CD4-positive, alpha-beta T cell (primary cell): ENCODE measurements at places on chromosomes 12 and 14.

DNA sequence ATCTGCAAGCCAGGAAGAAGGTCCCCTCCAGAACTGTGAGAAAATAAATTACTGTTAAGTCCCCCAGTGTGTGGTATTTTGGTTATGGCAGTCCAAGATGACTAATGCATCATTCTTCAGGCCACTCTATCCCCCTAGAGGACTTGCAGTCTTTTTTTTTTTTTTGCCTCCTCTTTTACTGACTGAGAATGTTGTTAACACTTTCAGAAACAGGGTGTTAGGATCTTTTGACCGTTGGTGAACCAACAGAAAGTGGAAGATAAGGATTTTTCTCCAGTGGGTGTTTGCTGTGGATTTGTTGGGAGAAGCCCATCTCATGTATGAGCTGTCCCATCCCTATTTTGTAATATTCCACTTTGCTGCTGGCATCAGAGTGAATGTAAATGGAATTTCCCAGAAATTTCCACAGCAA, 37.8 kb downstream of the MARK3 start:
- no peak for DNase-seq

GRCh38 chr14:100618763-100619320, 31.6 kb upstream of the BEGAIN start:
- no peak for DNase-seq

DNA sequence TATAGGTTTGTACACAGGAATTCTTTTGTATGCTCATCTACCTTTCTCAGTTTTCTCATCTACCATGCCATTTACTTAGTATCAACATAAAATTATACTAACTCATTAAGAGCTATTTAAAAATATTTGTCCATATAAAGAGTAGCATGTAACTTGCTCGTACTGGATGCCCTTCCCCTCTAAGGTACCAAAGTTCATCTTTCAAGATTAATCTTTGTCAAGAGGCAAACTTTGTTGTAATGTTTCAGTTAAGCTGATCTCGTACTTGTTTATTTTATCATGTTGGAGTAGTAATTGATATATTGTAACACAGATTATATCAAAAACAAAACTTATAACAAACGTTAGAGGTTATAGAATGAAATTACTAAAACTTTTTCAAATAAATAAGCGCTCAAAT, 128.5 kb downstream of the PIK3C2G start:
- DNase-seq, result no peak

DNA sequence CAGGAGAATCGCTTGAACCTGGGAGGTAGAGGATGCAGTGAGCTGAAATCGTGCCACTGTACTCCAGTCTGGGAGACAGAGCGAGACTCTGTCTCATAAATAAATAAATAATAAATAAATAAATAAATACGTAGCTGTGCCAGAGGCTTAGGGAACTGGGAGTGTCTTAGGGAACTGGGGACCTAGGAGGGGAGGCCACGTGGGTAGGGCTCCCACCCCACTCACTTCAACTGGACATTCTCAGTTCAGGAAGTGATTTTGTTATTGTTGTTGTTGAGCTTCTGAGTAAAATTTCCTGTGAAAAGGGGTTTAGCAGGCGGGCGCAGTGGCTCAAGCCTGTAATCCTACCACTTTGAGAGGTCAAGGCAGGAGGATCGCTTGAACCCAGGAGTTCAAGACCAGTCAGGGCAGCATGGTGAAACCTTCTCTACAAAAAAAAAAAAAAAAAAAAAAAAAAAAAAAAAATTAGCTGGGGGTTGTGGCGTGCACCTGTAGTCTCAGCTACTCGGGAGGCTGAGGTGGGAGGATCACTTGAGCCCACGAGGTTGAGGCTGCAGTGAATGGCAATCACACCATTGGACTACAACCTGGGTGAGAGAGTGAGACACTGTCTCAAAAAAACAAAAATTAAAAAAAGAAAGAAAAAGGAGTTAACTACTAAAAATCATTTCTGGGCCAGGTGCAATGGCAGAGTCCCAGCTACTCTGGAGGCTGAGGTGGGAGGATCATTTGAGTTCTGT, 19.0 kb upstream of the ANKRD9 start:
- DNase-seq, result no peak

DNA sequence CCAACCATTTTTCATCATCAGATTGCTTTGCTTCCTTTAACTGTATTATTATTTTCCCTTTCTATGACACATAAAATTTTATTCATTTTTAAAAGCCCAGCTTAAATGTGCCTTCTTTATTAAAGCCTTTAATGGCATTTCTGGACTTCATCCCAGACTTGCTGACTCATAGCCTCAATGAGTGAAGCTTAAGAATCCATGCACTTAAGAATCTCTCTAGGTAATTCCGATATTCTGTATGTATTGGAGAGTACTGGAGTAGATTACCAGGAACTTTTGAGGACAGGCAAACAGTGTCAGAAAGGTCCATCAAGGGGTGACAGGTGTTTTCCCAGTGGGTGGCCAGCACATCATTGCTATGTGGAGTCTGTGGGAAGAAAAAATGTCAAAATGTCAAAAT, 107.9 kb downstream of the PTPRQ start:
- DNase-seq, result no peak

GRCh38 chr12:122079532-122080081, 1.1 kb downstream of the MLXIP start:
- no peak for DNase-seq

DNA sequence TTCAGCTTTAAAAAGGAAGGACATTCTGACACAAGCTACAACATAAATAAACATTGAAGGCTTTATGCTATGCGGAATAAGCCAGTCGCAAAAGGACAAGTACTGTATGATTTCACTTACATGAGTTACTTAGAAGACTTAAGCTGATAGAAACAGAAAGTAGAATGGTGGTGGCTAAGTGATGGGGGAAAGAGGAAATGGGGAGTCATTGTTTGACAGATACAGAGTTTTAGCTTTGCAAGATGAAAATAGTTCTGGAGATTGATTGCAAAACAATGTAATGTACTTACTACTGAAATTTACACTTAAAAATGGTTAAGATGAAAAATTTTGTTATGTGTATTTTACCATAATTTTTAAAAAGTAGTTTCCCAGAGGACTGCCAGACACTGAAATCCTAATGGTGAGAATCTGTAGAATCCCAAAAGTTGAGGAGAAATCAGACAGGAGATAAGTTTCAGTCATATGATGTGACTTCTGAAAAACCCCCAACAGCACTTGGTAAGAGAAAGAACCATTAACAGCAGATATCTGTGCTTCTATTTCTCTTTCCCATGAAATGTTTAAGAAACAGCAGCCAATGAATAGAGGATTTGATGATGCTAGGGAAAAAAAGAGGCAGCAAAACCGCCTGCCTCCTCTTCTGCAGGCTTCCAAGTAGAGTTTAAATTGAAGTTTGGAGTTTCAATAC, 16.6 kb upstream of the CLEC2A start:
- DNase-seq, result peak; percentile 63

- no peak for DNase-seq
Measured at GRCh38 chr14:66445936-66446335, 40.2 kb upstream of the CCDC196 start.

DNA sequence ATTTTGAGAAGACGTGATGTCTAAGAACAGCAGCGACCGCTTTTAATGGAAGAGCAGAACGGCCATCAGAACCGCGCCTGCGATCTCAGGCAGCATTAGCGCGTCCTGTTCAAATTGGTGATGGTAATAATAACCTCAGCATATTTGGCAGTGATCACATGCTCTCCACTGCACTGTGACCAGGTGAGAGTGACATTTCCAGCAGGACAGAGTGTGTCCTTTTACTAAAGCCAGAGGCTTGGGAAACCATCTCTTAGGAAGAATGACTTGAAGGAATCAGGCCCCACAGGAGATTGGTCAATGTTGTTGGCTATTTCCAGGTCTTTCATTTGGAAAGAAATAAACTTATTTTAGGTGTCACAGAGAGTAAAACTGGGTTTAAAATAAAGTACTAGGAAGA, 51.4 kb upstream of the FBXO21 start:
- DNase-seq, result no peak

DNA sequence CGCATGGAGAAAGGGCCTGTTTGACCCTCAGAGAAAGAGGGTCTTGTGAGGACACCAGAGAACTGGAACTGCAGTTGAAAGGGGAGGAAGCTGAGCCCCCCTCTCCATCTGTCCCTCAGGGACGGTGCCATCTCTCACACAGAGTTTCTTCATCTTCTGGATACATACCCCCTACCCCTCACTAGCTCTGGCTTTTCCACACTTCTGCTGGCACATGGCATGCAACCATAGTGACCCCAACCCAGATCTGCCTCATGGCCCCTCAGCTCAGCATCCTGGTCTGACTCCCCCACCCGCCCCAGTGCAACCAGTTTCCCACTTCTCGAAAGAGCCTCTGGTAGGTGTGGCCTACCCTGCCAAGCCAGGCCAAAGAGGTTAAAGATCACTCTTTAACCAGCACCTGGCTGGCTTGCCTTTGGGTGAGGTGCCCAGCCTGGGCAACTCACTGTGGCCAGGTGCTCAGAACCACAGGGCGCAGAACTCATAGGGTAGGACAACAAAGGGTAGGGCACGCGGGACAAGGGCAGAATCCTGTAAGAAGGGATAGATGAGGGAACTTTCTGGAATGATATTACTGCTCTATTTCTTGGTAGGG, 25.8 kb downstream of the GALNT16 start:
- DNase-seq, result no peak

DNA sequence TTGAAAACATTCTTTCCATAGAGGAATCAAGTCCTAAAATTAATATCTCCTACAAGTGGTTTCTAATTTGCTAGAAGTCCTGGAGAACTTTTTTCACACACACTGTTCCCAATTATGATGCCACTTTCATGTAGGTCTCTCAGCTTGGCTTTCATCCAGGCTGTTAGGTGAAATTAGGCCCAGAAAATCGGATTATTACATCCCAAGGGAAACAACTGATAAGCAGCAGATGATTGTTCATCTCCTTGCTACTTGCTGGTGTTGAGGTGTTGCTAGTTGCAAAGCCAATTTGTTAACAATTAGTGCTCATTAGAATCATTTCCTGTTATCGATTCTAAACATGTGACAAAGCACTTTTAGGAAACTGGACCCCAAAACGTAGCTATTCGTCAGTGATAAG, 248.0 kb downstream of the PDZRN4 start:
- DNase-seq, result no peak

GRCh38 chr14:50039734-50040400, 76.5 kb downstream of the VCPKMT start:
- DNase-seq, result no peak

DNA sequence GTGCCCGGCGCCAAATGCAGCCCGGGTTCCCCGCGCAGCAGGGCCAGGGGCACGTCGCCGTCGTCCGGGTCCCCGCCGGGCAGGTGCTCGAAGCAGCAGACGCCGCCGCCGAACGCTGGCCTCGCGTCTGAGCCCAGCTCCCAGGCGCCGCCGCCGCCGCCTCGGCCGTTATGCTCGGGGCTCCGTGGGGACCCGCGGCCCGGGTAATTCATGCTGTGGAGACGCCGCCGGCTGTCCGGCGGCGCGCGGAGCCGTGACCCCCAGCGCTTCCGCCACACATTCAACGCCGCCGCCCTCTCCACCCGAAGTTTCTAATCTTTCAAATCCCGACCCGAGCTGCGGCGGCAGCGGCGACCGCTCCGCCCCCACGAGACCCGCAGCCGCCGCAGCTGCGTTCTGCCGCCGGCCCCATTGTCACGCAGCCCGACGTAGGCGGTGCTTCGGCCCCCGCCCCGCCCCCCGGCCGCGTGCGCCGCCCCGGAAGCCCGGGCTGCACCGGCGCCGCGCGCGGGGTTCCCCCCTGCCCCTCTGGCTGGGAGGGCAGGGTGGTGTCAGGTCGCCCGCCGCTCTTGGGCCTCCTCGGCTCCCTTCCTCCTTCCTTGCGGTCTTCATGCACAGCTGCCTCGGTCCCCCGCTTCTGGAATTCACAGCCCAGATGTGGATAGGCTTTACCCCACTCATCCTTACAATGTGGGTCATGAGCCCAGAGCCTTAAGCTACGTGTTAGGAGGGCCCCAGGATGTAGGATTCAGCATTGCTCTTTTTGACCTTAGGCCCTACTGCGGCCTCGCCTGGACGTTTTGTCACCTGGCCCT, at the start of gene DDHD1:
TSS of gene DDHD1 (minus strand) at position 437 of the 815 bp plus-strand sequence. CDS start at position 212, 225 bp downstream.
- DNase-seq, result peak; percentile 94

DNA sequence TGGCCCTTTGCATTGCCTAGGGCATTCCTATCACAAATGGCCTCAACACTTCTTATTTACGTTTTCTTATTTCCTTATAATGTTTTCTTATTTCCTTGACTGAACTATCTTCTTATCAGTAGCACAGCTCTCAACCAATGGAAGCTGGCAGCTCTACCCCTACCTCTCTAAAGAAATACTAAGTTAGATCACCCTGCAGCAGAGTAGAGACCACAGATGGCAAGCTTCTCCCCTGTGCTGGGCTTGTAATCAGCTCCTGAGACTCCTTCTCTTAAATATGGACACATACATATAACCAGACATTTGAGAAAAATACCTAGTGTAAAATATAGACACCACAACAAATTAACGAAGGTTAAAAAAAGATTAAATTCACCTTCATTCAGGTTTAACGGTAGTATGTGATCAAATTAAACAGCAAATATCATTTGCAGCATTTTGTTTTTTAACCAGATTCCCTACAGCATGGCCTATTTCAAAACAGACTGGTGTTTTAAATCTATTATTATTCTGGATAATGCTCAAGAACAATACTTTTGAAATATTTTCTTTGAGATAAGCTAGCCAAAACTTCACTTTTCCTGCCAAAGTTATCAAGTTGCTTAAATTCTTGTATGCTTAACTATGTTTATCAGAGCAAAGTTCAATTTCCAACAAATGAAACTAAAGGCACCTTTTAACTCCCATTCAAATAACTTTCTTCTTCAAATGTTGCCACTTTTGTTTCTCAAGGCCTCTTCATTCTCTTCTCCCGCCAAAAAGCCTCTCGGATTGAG, 54.3 kb downstream of the SLC41A2 start:
- DNase-seq, result no peak

DNA sequence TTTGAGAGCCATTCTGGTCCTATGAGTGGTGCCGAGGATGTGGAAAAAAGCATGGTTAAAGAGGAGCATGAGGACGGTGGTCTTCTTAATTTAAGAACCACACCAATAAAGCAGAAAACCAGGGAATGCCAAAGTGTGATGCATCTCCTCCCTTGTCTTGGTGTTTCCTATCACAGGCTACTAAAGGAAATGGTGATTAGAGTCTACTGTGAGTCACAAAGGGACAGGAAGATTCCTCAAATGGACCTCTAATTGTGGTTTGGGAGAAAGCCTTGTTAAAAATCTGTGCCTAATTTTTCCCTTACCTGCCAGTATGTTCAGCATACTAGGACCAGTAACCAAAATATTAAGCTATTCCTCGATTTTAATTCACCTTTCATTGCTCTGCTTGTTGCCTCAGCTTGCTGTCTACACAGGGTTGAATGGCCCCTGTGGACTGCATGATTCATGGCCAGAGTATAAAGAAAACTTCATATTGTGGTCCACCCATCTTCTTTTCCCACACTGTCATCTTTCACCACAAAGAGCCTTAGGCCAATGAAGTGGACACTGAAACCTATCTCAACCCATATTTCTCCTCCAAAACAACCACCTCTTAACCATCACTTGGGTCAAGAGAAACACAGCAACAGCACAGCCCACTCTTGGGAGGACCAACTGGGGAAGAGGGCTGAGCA, 38.8 kb downstream of the DIO2 start:
- DNase-seq, result no peak

- no peak for DNase-seq
Measured at GRCh38 chr12:55842681-55843429, at the start of gene MMP19. TSS of gene MMP19 (minus strand) at chr12:55842936. CDS start at chr12:55842830, 106 bp downstream.

- no peak for DNase-seq
Measured at GRCh38 chr14:67526676-67527459, 6.2 kb upstream of the PLEKHH1 start.
